ENCODE measurements at places on chromosomes 2 and 18. TPM values are rescaled to one million over a fixed set of nuclear protein-coding genes. Genes with fewer than 3 reads are reported as not detected.
A peak's percentile ranks its signal among the peaks of the same experiment; 100 is the strongest.

DNA sequence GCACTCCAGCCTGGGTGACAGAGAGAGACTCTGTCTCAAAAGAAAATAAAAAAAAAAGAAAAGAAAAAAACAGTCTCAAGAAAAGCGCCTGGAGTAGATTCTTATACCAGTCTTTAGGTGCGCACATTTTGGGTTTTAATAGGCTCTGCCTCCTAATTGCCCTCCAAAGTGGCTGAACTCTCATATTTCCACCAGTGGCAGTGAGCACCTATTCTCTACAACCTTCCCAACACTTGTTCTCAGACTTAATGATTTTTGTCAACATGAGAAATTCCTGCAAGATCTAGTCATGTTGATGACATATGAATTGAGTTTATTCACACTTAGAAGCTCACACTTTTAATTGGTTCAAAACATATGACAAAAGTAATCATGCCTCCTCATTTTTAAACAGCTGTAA lies 39.0 kb downstream of the PLB1 start:
- no peak for DNase-seq

DNA sequence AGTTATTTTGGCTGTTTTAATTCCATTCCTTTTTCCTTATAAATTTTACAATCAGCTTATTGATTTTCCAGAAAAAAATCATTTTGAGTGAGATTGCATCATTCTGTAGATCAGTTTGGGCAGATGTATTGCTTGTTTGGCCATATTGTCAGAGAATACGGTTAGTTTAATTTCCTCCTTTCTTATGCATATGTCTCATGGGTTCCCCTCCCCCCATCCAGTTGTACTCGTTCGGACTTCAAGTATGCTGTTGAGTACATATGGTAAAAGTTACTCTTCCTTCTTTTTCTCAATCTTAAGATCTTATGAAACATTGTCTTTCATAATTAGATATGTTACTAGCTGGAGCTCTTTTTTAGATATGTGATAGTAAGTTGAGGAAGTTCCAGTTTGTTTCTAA lies 131.2 kb upstream of the TTC27 start:
- no peak for DNase-seq

DNA sequence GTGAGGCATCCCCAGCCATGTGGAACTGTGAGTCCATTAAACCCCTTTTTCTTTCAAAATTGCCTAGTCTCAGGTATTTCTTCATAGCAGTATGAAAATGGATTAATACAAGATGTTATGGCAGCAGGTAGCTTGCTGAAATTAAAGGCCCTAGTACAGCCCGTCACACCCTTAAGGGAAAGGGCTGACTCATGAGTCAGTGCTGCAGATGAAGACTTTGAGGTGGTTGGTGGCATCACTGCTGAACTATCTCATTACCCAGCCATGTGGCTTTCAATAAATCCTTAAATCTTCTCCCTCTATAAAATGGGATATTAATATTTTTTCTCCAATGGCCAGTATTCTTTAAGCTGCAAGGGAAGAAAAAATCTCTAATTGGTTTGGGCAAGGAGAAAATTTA lies 226.1 kb upstream of the CCDC68 start:
- peak; percentile 55 for DNase-seq

GRCh38 chr2:19865151-19865550 lies 36.6 kb downstream of the TTC32 start:
- DNase-seq = no peak

- DNase-seq = no peak
Measured at GRCh38 chr2:81714817-81715216, 1410.3 kb upstream of the LRRTM1 start.

DNA sequence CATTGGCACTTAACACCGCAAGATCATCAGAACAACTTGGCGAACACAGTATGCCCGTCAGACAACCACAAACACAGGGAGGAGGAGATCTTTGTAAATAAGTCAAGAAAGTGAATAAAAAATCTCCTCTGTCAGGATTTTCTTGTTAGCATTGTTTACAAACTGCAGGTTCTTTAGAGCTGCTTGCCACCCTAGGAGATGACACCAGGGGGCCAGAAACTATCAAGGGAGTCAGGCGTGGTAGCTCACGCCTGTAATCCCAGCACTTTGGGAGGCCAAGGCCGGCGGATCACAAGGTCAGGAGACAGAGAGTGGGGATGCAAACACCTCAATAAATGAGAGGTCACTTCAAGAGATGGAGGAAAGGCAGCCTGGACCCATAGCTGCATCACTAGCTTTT lies 428.1 kb downstream of the SETBP1 start:
- DNase-seq = no peak

DNA sequence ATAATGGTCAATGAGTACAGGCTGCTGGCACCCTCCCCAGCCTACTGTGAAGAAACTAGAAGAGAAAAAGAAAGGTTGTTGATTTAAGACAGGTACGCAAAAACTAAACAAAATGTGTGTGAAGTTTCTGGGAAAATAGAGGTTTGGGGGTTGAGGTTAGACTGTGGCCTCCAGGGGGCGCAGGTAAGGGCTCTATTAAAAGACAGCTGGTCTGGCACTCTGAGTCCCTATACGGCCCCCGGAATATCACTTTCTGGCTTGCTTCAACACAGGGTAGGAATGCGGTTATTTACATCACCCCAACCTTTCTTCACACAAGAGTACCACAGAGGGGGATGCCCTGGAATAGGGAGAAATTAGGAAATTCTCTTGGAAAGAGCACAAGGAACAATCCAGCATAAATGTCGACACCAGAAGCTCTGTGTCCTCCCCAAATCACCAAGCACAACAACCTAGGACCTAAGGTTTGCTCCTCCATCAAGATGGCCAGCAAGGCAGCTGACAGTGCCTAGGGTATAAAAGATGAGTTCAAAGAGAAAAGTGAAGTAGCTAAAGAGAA lies 480.8 kb upstream of the KLHL29 start:
- DNase-seq = no peak

GRCh38 chr2:174552880-174553279 lies 44.7 kb downstream of the WIPF1 start:
- no peak for DNase-seq

GRCh38 chr18:9575558-9575957 lies 38.8 kb downstream of the PPP4R1 start:
- DNase-seq = peak; percentile 74

GRCh38 chr2:130828461-130828860 lies 8.3 kb upstream of the ARHGEF4 start:
- DNase-seq = peak; percentile 64

DNA sequence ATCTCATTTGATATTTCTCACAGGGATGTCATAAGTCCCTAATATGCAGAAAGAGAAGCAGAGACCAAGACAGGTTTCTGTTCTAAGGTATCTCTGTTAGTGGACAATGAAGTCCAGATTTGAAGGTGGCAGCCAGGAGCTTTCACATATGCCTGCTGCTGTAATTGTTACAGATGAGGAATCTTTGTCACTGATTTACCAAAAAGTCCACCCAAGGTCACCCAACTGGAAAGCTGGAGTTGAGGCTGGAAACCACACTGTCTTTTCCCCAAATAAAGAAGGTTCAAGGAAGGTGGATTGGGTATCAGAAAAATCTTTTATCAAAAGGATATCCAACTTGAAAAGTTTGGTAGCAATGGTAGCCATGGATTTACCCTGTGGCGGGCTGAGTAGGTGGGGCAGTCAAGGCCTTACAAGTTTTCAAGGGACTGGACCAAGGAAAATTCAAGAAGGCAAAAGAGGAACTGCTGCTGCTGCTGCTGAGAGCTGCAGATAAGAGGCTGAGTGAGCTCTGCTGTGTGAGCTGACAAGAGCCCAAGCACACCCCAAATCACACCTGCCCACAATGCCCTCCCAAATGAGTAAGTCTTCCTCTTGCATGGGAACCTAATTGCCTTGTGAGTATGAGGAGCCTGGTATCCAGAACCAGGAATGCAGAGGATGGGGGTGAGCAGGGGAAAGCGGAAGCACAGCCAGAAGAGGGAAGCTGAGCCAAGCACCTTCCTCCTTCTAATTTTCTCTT lies 241.2 kb downstream of the ANAPC1 start:
- DNase-seq = no peak

DNA sequence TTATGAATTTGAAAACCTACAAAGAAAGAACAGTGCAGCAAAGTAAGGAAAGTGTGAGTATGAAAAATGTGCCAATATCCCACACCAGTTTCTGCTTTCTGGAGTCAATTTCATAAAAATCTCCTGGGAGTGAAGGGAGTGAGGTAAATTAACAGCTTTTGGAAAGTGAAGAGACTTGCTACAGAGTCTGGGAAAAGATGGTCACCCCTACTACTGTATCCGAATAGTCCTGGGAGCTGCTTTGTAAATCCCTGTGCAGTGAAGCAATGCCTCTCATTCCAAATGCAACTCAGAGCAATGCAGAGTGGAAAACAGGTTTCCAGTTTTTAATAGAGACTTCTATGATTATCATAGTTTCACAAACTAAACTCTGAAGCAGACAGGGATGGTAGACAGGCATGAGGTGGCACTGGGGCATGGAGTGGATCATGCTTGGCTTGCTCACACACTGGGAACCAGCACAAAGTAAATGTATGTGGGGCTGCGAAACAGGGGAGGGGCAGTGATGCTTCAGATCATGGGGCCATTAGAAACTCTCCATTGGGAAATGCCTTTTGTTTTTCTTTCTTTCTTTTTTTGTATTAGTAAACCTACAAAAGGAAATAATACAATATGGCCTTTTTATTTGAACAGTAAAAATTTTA lies 10.6 kb downstream of the COL5A2 start:
- no peak for DNase-seq

GRCh38 chr18:36352384-36352783 lies 54.9 kb downstream of the FHOD3 start:
- peak; percentile 87 for DNase-seq

DNA sequence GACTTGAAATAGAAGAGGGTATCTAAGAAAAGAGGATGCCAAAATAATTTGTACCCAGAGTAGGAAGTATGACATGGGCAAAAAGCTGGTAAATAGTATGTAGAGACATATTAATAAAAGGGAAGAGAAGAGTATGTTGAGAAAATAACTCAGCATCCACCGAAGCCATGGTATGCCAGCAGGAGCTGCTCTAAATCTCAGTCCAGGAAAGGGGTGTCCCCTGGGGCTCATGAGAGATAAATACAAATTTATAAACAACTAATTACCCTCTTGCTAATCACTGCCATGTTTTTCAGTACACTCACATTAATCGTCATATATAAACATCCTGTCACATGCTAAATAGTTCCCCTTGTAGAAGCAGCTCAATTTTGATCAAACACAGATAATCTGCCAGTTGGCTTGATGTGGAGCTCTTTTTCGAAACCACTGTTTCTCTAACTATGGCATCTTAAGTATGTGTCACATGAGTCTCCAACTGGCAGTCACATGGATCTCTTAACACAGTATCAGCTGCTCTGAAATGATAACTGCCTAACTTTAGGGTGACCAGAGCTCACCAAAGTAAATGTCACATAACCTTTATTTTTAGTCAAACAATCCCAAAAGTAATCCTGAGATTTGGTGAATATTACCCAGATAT lies 31.9 kb downstream of the EXOC6B start:
- no peak for DNase-seq

- DNase-seq = no peak
Measured at GRCh38 chr2:183163821-183164649, 39.8 kb downstream of the NUP35 start.

DNA sequence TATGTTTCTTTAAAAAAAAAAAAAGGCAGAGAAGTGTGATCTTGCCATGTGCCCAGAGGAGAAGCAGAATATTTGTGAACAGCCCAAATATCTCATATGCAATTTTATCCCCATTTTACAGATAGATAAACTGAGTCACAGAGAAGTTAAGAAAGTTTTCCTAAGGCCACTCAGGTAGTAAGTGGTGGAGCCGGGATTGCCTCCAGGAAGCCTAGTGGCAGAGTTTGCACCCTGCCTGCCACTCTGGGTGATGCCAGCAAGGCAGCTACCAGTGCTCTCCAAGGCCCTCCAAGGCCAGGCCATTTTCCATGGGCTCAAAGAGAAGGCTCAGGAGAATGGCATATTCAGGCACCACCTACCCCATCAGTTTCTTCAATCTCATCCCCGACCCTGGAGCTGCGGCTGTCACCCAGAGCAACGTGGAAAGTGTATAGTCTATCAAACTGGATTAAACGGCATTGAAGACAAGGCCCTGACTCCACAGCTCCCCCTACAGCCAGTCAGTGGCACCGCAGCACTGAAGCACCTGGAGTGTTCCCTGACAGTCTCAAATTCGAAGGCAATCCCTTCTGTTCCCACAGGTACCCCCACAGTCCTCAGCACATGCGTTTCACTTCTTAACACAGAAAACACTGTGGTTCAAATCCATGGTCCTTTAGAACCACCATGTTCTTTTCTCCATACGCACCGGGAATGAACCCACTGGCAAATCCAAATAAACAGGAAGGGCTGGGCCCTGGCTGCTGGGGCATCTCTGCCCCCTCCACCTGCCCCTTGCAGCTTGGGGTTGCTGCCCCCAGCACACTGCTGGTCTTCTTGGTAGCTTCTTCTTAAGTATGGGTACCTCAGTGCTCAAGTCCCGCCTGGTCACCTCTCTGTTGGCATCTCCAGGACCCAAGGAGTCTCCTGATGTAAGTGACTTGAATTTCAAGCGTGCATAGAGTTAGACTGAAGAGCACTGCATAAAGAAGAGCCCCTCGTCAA lies 175.3 kb downstream of the INHBB start:
- peak; percentile 24 for DNase-seq

DNA sequence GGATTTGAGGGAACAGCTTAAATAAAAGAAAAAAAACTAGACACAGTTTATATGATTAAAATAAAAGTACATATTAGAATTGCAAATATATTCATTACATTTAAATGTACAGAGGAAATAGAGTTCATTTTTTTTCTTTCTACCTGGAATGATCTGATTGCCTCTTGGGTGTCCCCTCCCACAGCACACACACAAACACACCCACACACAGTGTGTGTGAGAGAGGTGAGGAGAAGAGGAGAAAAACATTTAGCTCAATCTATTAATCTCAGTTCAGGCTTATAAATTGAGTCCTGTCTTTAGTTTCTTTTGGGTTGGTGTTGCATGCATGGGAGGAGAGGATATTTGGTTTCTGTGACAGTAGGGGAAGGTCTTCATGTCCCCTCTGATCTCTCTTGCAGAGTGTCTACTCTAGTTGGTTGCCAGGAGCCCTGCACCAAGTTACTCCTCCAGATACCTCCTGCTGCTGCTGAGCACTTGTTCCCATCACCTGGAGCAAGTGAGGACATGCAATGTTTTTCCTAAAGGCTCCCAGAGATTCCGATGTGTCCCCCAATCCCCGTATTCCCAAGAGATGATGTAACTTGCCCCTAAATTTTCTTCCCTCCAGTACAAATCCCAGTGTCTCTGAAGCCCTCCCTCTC lies 50.8 kb upstream of the REG3A start:
- no peak for DNase-seq

DNA sequence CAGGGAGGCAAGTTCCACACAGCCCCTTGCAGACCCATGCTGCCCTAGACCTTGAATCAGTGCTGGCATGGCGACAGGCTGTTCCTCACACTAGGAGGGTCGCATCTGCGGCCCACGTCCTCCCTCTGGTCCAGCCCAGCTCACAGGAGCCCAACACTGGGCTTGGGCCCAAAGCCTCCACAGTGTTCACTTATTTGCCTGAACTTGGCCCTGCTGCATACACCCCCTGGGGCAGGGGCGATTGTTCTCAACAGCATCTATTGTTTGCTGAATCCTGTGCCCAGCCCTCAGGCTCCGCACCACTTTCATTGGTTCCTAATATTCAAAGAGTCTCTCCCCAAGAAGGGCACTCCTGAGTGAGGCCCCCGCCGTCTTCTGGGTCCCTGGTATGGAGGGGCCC lies 90.7 kb downstream of the ZBTB7C start:
- DNase-seq = no peak

GRCh38 chr2:241620419-241620769 lies 16.6 kb downstream of the THAP4 start:
- DNase-seq = peak; percentile 52

- DNase-seq = no peak
Measured at GRCh38 chr2:206840999-206841398, 75.6 kb downstream of the FASTKD2 start.

Gene DOK6
- not detected for total RNA-seq

Gene GLI2
- total RNA-seq = under 0.01 TPM

Gene STRADB
- 19.2 TPM for total RNA-seq

Gene SIX2
- not detected for total RNA-seq

Measured in mammary epithelial cell (primary cell).